ENCODE measurements at places on chromosomes 3 and 15.

DNA sequence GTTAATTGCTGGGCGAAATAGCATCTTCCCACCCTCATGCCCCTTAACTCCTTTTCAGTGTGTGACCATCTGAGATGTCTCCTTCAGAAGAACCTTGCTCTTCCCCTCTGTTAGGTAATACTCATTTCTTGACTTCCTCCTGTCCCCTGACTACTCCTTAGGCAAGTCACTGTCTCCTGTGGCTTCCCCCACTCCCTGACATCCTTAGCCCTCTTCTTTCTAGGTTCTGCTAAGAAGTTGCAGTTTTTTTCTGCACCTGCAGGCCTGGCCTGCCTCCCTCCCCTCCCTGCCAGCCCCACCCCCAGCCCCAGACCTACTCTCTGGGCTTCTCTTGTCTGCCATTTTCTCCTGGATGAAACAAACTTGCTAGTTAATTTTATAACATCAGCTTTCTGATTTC, 15.2 kb upstream of the EID1 start:
- no peak for DNase-seq

- DNase-seq: peak; percentile 27
Measured at GRCh38 chr15:45634432-45635190, at the start of gene SQOR. Gene SQOR (plus strand): TSS chr15:45635029. CDS start chr15:45658924, 23,895 bp downstream.

GRCh38 chr15:66147440-66147839, 106.1 kb downstream of the MEGF11 start:
- DNase-seq: no peak

DNA sequence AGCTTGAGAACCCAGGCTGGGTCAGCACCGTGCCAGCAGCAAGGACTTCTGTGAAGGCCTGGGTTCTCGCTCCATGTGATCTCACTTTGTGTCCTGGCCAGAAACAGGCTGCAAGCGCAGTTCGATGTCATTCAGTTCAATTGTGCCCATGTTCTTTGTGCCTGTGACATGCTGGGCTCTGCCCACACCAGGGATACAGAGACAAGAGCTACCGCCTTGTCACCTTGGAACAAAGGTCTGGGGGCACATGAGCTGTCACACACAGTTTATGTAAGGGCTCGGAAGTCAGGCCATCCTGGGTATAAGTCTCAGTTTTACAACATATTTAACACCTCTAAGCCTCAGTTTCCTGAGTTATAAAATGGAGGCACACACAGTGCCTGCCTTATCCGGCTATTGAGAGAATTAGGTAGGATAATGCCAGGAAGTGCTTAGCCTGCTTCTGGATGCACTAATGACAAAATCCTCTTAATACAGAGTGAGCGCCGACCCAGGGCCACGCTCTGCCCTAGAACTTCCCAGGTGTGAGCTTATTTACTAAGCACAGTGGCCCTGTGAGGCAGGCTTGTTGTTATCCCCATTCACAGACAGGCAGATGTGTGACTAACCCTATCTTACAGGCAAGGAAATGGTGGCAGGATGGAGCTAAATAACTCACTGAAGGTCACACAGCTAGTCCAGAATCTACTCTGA, 50.4 kb upstream of the LIMD1 start:
- no peak for DNase-seq

DNA sequence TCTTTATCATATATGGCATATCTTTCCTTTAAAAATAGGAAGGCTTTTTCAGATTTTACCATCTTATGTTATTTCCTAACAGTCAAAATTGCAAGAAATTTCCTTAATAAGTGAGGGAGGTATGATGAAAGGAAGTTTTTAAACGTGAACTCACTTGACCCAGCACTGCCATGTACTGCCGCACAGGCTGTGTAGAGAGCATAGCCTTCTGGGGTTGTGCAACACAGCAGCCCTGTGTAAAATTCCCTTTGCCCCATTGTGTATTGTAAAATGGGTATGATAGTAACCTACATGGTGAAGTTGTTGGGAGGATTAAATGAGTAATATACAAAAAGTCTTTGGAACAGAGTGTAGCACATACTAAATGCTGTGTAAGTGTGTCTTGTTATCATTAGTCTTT, 78.6 kb downstream of the PEX5L start:
- DNase-seq: no peak

DNA sequence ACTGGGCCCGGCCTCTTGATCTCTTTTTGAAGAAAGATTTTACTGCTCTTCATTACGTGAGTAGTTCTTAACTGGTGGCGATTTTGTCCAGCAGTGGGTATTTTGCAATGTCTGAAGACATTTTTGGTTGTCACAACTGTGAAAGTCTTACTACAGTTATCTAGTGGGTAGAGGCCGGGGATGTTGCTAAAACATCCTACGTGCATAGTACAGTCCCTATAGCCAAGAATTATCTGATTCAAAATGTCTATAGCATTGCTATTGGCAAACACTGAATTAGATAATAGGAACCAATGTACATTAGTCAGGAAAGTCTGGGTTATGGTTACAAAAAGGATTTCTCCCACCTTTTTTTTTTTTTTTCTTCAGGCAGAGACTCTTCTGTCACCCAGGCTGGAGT, 38.1 kb downstream of the FOXL2 start:
- DNase-seq: no peak

DNA sequence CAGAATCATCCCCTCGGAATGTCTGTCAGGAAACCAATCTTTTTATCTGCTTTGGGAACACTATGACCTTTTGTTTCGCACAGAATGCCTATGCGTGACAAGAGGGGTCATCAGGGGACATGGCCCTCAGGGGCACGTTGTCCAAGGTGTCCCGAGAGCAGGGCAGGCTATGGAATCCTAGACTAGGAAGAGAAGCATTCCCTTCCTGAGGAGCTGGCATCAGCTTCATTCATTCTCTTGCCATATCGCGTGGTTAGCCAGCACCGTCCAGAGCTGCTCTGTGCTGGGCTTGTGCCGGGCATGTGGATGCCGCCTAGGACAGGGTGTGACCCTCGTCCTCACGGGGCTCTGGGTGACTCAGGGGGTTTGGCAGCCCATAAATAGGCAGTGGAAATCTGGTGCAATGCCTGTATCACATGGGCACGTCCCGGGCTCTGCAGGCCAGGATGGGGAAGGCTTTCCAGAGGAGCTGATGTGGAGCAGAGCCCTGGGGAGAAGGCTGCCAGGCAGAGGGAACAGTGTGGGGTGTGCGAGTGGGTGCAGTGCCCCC, 117.8 kb downstream of the TMEM266 start:
- no peak for DNase-seq

GRCh38 chr3:27575499-27575898, 91.3 kb upstream of the SLC4A7 start:
- DNase-seq: no peak

- DNase-seq: peak; percentile 41
Measured at GRCh38 chr15:44711743-44712345, 527 bp downstream of the B2M start.
